ENCODE measurements at places on chromosomes 3 and 15. TPM values are rescaled to one million over a fixed set of nuclear protein-coding genes. Genes with fewer than 3 reads are reported as not detected.

Gene UBR1
- 28.2 TPM for total RNA-seq

Gene SEMA3B
- 5.9 TPM for total RNA-seq

GRCh38 chr15:80060356-80061006 lies 1.0 kb downstream of the ZFAND6 start:
- H3K27me3 ChIP-seq: peaks cover 10% of the 10 kb centered on the region
- H3K4me1 ChIP-seq: peaks cover 5% of the 10 kb centered on the region
- H3K36me3 ChIP-seq: no peaks in the 10 kb centered on the region
- DNase-seq: peak; percentile 16

GRCh38 chr3:192063570-192063969 lies 602.6 kb downstream of the PYDC2 start:
- H3K4me1 ChIP-seq: peaks cover 3% of the 10 kb centered on the region
- peak; percentile 70 for DNase-seq
- H3K36me3 ChIP-seq: no peaks in the 10 kb centered on the region
- H3K27ac ChIP-seq: peak overlapping the region; percentile 54

DNA sequence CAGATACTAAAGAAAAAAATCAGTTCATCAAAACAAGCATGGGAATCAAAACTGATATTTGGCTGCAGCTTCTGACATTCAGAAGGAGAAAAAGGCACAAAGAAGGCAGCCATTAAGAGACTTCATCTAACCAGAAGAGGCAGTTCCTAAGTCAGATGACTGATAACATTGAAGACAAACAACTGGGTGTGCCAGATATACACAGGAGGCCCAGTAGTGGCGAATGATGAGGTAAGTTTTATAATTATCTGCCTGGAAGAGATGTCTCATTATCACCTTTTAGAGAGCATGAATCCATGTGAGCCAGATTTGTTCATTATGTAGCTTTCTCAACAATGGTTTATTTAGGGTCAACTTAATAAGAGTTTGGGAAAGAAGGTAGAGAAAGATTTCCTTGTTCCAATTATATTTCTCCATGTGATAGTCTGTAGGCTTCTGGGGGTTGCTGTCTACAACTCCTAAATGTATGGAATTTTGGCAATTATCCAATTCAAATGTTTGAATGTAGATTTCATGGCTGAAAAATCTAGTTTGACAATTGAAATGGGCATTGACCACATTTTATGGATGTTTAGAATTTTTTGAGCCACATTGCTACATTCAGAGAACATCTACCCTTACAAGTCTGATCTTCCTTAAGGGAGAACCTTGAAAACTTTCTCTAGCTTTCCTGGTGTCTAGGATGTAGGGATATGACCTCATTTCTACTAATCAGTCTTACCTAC lies 50.4 kb upstream of the RASGRF1 start:
- H3K27me3 ChIP-seq: no peaks in the 10 kb centered on the region
- H3K4me3 ChIP-seq: no peak overlapping the region
- no peak for DNase-seq
- no peaks in the 10 kb centered on the region for H3K36me3 ChIP-seq
- H3K4me1 ChIP-seq: no peaks in the 10 kb centered on the region

DNA sequence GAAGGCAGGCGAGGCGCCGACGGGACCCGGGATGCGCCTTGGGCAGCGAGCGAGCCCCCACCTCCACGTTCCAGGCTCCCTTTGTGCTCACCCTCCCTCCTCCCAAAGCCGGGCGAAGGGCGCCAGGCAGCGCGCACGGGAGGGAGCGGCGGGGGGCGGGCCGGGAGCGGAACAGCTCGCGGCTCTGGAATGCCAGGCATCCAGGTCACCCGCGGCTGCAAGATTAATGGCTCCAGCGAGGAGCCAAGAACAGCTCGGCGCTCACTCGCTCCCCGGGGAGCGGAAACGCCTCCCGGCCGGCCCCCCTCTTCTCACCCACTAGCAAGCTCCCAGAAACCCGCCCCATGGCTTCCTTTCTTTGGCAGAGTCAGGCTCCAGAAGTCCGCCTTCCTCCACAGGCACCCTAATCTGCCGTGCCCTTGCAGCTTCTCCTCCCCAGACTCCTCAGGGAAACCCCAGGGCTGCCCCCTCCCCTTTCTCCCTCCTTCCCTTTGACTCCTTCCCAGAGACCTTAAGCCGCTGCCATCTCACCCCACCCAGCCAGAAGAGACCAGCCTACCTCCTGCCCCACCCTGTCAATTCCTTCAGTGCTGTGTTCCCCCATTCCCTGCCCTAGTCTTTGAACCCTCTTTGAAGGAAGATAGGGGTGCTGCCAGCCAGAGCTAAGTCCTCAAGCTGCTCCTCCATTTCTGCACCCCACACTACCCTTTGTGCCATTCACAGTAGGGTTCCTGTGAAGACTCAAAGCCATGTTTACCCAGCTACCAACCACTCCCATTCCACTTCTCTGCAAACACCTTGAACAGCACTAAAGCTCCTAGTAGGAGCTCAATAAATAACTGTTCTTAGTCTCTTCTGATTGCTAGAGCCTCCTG lies 9.9 kb downstream of the AMOTL2 start:
- peaks cover 83% of the 10 kb centered on the region for H3K4me1 ChIP-seq
- peak overlapping the region; percentile 90 for H3K27ac ChIP-seq
- H3K36me3 ChIP-seq: peaks cover 82% of the 10 kb centered on the region
- H3K27me3 ChIP-seq: no peaks in the 10 kb centered on the region

GRCh38 chr3:48436855-48437254 lies 3.1 kb downstream of the CCDC51 start:
- H3K36me3 ChIP-seq: peaks cover 11% of the 10 kb centered on the region
- no peaks in the 10 kb centered on the region for H3K27me3 ChIP-seq
- H3K4me3 ChIP-seq: no peak overlapping the region
- DNase-seq: no peak

DNA sequence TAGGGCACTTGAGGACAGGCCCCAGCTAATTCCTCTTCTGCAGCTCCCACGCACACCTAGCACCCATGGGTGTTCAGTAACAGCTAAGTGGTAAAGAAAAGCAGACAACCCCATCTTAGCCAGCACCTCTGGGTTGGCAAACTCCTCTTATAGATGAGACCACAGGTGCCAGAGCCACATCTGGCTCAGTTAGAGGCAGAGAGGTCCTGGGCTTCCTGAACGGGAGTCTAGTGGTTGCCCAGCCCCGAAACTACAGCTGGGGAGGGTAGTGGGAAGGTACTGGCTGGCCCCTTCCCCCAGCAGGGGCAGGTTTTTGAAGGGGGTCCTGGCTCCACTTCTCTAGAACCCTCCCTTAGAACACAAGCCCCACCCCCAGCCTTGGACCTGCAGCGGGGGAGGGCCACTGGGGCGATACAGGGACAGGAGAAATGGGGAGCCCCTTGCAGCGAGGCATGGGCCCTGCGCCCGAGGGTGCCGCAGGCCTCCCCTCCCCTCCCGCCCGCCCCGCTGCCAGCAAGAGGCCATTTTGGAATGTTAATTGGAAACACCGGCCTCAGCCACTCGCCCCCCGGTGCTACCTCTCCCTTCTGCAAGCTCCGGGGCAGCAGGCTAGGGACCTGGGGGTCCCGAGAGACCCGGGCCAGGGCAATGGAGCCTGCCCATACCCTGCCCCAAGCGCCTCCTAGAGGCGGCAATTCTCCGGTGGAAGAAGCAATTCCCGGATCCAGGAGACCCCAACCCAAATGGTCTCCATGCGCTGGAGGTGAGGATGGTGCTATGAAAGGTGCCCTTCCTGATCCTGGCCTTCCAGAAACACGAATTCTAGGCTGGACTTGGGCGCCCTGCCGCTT lies 1.5 kb downstream of the DUSP7 start:
- DNase-seq: no peak
- peak overlapping the region; percentile 77 for H3K27ac ChIP-seq
- H3K4me3 ChIP-seq: peak overlapping the region; percentile 98
- H3K27me3 ChIP-seq: no peaks in the 10 kb centered on the region
- peaks cover 10% of the 10 kb centered on the region for H3K36me3 ChIP-seq

DNA sequence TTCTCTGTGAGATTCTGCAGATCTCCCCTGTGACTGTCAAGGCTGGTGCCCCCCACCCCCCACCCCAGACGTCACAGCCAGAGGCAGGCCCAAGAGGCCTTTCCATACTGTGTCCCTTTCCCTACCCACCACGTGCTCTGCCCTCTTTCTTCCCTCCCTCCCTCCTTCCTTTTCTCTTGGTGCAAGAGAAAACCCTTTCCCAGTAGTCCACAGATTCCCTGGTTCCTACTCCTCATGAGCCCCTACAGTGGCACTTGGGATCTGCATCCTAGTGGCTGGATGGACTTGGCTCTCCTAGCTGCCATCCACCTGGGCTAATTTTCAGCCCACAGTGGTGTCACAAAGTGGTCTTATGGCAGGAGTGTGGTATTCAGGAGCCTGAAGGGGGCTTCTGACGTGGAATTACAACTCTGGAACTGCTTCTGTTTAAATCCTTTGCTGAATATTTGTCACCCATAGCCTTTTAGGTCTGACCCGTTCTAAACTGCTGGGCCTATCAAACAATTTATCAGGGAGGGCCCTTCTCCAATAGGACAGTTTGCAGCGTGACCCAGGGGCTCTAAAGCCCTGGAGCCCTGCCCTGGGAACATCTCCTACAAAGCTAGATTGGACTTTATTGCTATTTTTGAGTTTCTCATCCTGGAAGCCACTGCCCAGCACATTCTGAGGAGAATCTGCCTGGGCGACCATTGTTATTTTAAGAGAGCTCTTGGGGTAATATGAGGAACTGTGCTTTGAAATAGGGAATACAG lies 35.3 kb downstream of the KLF13 start:
- H3K27ac ChIP-seq: no peak overlapping the region
- no peak for DNase-seq
- peaks cover 17% of the 10 kb centered on the region for H3K4me1 ChIP-seq

DNA sequence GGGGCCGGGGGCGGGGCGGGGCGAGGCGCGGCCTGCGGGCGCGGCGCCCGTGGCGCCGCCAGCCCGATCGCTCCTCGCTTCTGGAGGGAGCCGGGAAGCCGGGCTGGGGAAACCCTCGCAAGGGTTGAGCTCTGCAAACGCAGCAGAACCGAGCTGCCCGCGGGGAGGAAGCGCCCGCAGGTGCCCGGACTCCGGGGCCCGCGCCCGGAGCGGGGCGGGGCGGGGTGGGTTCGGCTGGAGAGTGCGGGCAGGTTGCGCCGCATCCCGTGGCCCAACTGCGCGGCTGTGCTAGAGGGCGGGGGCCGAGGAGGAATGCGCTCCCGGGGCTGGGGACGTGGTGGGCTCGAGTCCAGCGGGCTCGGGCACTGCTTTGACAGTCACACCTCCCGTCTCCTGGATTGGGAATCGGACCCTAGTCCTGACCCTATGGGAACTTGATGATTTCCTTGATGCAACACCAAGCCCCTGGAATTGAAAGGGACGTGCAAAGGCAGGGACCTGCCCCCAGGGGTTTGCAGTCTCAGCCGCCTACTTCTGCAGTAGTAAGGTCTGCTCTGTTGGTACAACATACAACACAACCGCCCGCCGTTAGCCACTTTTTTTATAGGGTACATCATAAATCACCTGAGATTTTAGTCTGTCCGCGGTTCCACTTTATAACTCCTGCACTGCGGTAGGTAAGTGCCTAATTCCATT lies 34.3 kb downstream of the ZBTB38 start:
- peaks cover 35% of the 10 kb centered on the region for H3K36me3 ChIP-seq
- H3K27ac ChIP-seq: peak overlapping the region; percentile 95
- peak overlapping the region; percentile 60 for H3K4me3 ChIP-seq

DNA sequence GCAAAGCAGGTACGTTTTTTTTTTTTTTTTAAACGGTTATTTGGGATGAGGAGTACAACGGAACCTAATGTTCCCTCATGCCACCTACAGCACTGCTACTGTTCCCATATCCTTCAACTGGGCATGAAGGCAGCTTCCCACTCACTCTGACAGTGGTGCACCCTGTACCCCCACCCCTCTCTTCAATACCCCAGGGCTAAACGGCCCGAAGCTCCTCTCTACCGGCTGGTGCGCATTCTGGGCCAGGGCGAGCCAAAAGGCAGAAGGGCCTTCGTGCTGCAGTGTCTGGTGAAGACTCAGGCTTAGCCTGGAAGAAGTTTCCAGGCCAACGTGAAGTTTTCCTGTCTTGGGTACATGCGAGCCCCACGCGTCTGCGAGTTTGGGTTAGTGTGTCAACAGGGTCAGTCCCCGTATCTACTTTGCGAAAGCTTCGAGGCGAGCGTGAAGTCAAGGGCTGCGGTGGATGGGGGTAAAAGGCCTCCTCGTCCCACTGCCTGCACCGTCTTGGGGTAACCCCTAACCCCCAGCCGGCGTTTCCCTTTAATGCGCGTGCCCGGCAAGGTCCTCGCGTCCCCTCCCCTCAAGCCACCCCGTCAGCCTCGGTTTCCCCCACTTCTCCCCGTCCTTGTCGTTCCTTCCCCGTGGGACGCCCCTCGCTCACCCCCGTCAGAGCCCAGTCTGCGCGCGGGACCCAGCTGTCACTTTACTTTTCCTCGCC lies 765 bp upstream of the UBE2E2 start:
- peaks cover 5% of the 10 kb centered on the region for H3K4me1 ChIP-seq
- peak; percentile 15 for DNase-seq
- H3K36me3 ChIP-seq: no peaks in the 10 kb centered on the region

DNA sequence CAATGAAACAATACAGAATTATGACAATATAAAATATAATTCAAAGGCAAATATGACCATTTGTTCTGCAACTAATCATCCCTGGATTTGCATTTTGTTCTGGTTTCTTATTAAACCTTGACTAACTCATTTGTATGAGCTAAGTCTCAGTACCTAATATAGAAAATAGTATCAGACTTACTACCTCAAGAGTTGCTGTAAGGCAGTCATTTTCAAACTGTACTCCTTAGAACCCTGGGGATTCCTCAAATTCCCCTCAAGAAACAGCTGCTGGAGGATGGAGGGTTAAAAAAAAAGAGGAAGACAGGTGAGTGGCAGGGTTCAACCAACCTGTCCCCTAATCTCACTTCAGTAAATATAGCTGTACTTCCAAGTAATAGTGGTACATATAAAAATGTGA lies 11.1 kb downstream of the ZBTB11 start:
- H3K27me3 ChIP-seq: no peaks in the 10 kb centered on the region
- H3K4me3 ChIP-seq: no peak overlapping the region
- H3K36me3 ChIP-seq: peaks cover 50% of the 10 kb centered on the region
- no peaks in the 10 kb centered on the region for H3K4me1 ChIP-seq
- no peak for DNase-seq
